ENCODE measurements at places on chromosomes 1 and 21.

GRCh38 chr1:56024155-56024554 is 555.2 kb downstream of the PLPP3 start:
- no peak for DNase-seq

DNA sequence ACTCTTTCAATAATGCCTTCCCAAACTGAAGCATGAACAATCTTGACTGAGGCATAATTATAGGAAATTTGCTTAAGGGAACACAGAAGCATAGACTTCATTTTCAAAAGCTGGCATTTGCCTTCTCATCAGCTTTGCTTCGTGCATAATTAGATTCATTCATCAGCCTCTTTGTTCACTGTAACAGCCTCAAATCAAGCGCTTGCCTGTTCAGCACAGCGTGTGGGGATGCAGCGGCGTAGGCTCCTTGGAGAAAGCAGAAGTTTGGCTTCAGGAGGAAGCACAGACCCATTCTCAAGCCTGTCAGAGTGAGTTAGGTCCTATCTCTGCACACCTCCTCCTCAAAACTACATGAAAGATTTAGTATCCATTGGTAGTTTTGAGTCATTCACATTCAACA is 246.4 kb upstream of the MAP1LC3C start:
- no peak for DNase-seq

- no peak for DNase-seq
Measured at GRCh38 chr1:111289371-111289770, 1.3 kb upstream of the CHIA start.

DNA sequence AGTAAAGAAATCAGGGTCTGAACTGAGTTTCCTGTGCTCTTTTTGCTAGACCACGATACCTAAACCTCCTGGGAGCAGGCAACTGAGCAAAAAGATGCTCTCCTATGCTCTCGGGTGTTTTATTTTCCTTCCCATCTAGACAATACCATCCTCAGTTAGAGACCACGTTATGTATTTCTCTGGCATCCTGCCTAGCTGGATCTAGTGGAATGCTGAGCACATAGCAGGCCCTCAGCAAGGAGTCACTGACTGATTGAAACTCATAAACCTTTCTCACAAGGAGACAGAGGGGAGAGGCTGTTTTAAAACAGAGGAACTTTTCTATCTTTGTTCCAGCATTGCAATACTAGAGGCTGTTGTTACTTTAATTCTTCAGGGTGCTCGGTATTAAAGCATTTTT is 168.0 kb downstream of the CYYR1 start:
- DNase-seq, result peak; percentile 37

- DNase-seq, result no peak
Measured at GRCh38 chr1:210944252-210944651, 189.7 kb downstream of the KCNH1 start.

- DNase-seq, result no peak
Measured at GRCh38 chr1:32948905-32949304, 15.7 kb downstream of the RNF19B start.

DNA sequence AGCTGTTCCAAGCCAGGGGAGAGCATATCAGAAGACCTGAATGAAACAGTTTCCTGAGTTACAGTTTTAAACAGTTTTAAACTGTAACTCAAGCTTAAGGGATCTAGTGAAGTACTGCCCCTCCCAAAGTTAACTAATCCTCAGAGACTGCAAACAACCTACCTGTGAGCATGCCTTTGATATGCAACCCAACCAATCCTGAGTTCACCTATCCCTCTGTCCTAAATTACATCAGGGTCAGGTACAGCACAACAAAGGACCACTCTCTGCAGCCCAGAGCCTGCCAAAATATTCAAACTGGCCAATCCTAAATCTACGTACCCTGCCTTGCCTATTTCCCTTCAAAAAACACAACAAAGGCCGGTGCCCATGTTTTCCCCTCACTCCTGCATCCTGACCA is 32.8 kb upstream of the RAVER2 start:
- DNase-seq, result no peak

- DNase-seq, result no peak
Measured at GRCh38 chr1:72937905-72938304, 655.6 kb upstream of the NEGR1 start.

GRCh38 chr21:44454747-44455523 is at the start of gene LRRC3:
TSS of gene LRRC3 (plus strand) at chr21:44455510. CDS start at chr21:44456645, 1,135 bp downstream.
- peak; percentile 56 for DNase-seq

GRCh38 chr1:185245466-185245865 is 71.6 kb downstream of the IVNS1ABP start:
- peak; percentile 10 for DNase-seq

DNA sequence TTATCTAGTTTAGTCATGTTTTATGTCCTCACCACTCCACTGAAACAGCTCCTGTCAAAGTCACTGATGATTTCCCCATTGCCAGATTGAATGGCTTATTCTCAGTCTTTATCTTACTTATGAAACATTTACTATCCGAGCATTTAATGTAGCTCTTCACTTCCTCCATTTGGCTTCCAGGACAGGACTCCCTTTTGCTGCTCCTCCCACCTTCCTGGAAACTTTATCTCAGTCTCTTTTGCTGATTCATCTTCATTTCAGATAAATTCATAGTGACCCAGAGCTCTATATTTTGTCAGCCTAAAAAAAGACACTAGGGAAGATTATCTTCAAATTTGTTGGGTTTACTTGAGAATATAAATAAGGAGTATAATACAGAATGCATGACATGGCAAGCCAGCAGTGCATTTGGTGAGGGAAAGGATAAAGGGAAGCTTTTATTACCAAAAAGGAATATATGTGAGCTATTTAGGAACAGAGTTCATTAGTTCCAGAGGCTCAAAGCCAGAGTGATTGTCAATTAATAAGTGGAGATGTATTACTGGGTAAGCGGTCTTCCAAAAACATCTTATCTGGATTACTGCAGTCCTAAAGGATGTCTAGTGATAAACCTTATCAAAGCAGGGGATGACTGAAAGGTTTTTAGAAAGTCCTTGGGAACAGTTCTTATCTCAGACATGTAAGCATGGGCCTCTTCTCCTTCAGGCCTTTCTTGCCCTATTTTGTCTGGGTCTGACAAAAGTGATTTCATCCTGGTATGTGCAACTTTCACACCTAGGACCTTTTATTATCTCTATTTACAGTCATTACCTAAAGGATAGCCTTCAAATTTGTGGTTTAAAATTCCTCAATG is 25.6 kb downstream of the IL23R start:
- DNase-seq, result peak; percentile 27

- no peak for DNase-seq
Measured at GRCh38 chr21:14870853-14871149, 194.0 kb downstream of the NRIP1 start.

Measured in fibroblast of the aortic adventitia (primary cell).